ENCODE measurements at places on chromosomes 5 and 9. TPM values are rescaled to one million over a fixed set of nuclear protein-coding genes. Genes with fewer than 3 reads are reported as not detected.

The TEX48 gene
- total RNA-seq, result 0.65 TPM

GRCh38 chr9:29176786-29177185, 1603.5 kb upstream of the C9orf72 start:
- no peak for DNase-seq

GRCh38 chr5:121982893-121983285, 21.1 kb downstream of the SRFBP1 start:
- no peak for DNase-seq

GRCh38 chr9:73053543-73053942, 98.1 kb upstream of the ANXA1 start:
- DNase-seq, result no peak

The SOHLH1 gene
- not detected for total RNA-seq

All from activated CD8-positive, alpha-beta T cell treated with anti-CD3 and anti-CD28 coated beads for 36 hours (primary cell).